Left hindlimb (tissue), 1 donor: ENCODE measurements at places on chromosomes 2 and 18.
A peak's percentile ranks its signal among the peaks of the same experiment; 100 is the strongest.

GRCh38 chr2:209579230-209579749, 155.4 kb downstream of the MAP2 start:
- DNase-seq: peak; percentile 46

- DNase-seq: peak; percentile 36
These were observed 3.7 kb downstream of the ANKRD23 start for GRCh38 chr2:96839875-96840850.

DNA sequence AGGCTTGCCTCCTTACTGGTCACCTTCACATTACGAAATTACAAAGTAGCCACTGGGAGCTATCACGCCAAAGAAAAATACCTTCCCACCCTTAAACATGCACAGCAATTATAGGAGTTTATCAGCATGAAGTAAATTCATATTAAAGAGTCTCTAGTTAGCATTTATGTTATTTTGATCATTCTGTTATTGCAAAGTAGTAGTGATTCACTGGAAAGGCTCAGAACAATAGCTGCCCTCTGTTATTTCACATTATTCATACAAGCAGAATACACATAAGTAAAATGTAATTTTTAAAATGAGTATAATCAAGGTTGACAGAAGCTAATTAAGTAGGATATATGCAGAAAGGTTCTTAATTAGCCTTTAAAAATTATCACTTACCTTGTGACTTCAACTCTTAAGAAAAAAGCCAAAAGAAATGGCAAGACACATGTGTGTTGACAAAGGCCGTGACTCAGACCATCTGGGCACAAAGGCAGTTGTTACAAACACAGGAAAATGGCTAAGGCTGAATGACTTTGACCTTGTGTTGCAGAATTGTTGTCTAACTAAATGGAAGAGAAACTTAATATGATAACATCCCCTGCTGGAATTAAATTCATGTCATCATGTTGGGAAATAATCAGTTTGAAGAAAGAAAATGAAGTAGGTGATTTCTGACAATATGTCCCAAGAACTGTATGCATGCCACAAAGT, 108.3 kb downstream of the ARL6IP6 start:
- DNase-seq: no peak

DNA sequence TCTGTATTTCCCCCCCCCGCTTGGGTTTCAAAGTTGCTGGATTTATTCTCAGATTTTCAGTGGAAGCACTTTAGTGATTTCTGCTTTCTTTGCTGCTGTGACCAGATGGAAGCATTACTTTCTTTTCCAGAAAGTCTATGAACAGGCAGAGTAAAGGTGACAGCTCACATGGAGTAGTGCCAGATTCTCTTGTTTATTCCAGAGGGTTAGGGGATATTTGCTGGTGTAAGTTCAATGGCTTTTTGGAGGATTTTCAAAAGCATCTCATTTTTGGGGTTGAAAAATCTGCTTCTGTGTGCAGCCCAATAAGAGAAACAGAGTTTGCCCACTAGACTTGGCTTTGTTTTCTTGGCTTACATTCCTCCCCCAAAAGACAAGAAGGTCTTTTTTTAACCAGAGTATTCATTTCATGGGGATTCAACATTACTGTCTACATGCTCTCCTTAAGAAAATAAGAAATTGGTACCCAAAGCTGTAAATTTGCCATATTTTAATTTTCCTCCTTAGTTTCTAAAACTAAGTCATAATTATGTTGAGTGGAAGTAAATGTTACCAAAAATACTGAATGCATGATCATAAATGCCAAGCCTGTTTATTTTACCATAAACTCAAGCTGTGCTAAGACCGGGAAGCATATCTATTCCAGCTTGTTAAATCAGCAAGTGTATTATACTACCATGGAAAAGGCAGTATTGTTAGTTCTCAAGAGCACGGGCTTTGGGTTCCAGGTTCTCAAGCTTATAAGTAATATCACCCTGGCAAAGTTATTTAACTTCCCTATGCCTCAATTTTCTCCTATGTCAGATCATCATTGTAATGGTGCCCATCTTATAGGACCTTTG, 557.2 kb downstream of the CPS1 start:
- no peak for DNase-seq

DNA sequence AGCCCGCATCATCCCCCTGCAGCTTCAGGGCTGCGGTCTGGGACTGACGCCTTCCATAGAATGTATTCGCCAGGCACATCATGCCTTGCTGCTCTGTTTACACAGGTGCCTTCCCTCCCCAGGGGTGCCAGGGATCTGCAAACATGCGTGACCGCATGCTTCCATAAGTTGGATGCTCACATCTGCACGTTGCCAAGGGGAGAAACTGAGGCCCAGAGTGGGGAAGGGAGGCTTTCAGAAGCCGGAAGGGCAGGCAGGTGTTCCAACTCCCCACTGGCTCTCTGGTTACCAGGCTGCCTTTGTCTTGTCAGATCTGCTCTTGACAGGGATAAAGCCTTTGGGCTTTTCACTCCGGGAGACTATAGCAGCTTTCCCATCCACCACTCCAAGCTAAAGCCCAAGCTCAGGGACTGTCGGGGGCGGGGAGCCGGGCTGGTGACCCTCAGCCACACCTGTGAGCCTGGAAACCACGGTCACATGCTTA, 125.8 kb upstream of the TNP1 start:
- DNase-seq: no peak

GRCh38 chr18:3209859-3210569, 9.8 kb downstream of the MYOM1 start:
- DNase-seq: no peak

GRCh38 chr2:216242365-216242764, 129.9 kb downstream of the MARCHF4 start:
- DNase-seq: no peak
